ENCODE measurements at places on chromosomes 1 and 21.
A peak's percentile ranks its signal among the peaks of the same experiment; 100 is the strongest.

DNA sequence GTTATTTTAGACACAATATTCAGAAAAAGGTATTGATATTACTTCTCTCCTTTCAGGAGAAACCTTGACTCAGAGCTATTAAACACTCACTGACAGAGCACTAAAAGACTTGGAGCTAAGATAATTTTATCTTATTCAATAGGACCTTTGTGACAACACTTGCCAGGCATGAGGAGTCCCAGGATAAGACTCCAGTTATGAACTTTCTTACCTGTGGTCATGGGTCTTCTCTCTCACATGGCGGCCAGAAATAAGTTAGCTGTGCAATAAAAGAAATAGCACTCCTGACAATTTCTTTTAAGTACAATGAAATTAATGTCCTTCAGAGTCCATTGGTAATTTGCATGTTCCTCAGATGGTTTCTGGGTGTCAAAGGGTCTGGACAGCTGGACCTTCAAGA is 382.1 kb downstream of the BRINP3 start:
- DNase-seq = no peak

DNA sequence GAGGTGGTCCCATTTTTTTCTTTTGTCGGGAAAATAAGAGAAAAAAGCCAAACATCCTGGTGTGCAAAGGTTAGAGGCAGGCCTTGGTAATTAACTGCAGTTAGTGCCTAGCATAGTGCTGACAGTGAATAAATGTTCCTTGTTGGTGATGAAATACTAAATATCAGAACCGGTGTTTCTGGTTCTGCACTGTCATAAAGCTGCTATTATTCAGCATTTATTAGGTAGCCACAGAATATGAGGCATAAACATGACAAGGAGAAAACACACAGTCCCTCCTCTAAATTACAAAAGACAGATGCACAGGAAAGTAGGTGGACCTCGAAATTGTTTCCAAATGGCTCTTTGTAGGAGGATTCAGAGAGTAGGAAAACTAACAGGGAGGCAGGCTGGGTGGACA is 122.0 kb upstream of the ADGRL2 start:
- no peak for DNase-seq

DNA sequence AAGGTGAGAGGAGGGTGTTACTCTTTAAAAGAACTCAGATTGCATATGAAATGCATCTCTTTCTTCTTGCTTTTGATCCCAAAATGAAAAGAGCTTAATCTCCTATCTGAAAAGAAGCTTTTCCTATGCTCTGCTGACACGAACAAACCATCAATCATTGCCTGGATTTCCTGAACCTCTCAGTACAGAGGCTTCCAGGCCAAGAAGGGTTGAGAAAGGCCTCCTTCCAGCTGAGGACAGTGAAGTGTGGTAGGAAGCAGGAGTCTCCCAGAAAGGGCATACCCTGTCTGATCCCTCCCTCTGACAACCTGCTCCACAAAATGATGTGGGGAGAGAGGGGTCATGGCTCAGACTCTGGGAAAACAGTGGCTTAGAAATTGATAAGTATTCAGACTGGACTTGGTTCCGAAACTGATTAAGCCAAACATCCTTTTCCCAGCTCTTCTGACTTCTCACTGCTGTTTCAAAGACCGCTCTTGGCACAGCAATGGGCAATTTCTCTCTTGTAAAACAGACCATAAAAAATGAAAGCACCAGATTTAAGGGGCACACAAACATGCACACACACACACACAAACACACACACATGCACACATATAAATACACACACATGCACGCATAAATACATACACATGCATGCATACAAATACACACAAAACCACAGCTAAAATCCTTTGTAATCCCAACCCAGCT is 310.3 kb downstream of the SIPA1L2 start:
- no peak for DNase-seq

GRCh38 chr1:230972855-230973271 is 5.8 kb downstream of the TTC13 start:
- DNase-seq = no peak

DNA sequence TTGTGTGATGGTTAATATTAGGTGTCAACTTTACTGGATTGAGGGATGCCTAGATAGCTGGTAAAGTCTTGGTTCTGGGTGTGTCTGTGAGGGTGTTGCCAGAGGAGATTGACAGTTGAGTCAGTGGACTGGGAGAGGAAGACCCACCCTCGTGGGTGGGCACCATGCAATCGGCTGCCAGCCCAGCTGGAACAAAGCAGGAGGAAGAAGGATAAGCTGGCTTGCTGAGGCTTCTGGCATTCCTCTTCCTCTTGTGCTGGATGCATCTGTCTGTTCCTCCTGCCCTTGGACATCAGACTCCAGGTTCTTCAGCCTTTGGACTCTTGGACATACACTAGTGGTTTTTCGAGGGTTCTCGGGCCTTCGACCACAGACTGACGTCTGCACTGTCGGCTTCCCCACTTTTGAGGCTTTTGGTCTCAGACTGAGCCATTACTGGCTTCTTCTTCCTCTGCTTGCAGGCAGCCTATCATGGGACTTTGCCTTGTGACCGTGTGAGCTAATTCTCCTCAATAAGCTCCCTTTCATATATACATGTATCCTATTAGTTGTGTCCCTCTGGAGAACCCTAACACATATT is 184.3 kb upstream of the LMO4 start:
- DNase-seq = no peak

GRCh38 chr1:156347331-156347730 is 9.0 kb downstream of the TSACC start:
- DNase-seq = peak; percentile 75

GRCh38 chr1:168374566-168374965 is 93.9 kb downstream of the TBX19 start:
- DNase-seq = no peak

DNA sequence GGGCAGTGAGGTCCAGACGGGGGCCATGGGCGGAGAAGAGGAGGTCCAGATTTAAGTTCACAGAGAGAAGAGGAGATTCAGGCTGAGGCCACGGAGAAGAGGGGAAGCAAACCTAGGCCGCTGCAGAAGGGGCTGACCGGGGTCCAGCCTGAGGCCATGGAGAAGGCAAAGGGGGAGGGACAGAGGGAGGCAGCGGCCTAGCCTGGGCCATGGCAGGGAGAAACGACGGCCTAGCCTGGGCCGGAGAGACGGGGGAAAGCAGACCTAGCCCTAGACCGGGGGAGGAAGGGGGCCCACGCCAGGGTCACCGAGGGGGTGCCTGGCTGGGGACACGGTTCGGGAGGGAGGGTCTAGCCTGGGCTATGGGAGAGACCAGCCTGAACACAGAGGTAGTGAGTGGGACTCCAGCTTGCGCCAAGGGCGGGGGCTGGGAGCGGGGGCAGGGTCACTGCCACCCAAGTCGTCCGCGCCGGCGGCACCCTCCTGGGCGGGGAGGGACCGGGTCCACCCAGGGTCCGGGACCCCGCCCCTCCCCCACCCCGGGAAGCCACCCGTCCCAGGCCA is 459 bp downstream of the CAPZB start:
- DNase-seq = no peak

DNA sequence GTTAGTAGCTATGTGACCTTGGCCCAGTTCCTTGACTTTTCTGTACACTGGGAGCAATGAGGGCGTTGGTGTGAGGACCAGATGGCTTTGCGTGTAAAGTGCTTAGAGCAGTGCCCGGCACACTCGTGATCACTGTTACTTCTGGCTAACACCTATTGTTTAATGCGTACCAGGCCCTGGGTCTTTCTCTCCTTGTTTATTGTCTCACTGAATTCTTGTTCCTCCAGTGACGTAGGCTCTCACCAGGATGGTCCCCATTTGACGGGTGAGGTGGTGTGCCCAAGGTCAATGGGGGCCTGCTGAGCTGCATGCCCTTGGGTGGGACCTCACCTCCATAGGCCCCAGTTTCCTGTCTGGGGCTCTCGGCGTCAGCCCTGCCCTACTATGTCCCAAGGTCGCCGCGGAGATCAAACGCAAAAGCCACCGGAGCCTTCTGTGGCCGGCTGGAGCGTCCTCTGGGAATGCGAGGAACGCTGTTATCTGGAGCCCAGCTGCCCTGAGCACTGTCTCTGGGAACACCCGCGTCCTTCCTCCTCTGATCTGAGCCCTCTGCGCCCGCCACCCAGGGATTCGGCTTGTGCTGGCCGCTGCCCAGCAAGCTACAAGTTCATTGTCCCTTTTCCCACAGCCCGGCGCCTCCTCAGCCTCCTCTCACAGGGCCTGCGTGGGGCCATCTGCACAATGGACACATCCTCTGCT is 28.9 kb downstream of the ALPL start:
- no peak for DNase-seq

DNA sequence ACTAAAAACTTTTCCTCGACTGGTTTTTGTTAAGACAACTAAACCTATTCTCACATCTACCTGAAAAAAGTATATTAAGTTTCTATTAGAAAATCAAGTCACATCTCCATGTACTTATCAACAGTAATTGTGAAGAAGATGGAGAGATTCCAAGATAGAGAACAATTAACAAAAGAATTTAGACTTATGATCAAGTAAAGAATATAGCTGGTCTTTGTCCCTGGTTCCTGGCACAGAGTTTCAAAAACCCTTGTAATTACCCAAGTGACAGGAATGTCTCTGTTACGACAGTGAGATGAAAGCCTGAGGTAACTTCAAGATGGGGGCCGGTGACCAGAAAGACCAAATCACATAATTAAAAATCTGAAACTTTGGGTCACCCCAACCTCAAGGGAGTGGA is 91.6 kb downstream of the ASH1L start:
- no peak for DNase-seq

DNA sequence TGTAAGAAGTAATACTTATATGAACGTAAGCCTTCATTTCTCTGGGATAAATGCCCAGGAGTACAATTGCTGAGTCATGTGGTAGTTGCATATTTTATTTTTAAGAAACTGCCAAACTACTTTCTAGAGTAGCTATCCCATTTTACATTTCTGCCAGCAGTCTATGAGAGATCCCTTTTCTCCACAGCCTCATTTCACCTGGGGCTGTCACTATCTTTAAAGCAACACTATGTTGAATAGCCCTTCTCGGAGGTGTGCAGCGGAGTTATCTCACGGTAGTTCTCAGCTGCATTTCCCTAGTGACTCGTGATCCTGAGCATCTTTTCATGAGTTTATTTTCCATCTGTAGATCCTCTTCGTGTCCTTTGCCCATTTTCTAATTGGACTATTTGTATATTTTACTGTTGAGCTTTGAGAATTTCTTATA is 93.4 kb downstream of the ADARB1 start:
- peak; percentile 41 for DNase-seq

GRCh38 chr1:5705751-5706150 is 286.5 kb downstream of the NPHP4 start:
- DNase-seq = no peak

DNA sequence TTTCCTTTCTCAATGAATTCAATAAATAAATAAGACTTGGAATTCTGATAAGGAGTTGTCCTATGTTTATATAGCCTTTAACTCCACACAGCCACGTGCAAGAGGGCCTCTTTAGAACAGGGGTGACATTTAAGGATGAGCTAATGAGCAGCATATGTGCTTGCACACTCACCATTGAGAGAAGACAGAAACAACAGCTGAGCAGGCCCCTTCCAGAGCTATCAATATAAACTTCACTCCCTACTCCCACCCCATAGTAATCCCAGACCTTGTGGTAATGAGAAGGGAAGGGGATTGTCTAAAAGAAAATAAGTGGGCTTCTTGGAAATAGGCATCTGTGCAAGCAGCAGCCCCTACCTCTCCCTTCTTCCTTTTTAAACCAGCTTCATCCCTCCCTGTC is 176.0 kb downstream of the SEC16B start:
- DNase-seq = no peak

DNA sequence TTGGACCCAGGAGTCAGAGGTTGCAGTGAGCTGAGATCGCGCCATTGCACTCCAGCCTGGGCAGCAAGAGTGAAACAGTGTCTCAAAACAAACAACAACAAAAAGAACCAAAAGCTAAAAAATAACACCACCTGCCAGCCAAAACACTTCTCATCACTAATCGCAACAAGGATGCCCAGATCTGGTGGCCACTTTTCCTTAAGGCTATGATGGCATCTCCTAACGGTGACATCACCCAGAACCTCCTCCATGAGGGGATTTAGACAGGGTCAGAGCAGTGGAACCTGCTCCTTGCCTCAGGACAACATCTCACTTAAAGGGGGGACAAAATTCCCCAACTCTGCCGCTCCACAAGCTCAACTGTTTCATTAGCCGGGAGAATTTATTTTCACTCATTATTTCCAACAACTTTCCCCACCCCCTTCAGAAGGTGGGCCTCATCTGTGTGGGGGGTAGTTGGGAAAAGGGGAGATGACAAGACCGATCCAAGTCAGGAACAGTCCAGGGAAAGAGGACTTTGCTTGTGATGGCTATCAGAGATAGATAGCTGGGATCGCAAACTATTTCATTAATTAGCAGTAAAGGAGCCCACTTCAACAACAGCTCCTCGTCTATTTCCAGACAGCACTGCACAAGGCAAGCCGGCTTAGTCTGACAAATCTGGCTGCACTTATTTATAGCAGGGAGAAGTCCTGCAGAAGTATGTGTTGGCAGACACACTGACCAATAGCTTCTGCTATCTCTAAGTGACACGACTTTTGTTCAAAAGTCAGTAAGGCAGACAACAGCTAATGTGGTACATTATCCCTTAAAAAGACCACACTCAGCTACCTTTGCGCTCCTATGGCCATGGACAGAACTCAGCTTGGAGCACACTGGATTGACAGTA is 2.6 kb downstream of the PABPC4 start:
- no peak for DNase-seq

DNA sequence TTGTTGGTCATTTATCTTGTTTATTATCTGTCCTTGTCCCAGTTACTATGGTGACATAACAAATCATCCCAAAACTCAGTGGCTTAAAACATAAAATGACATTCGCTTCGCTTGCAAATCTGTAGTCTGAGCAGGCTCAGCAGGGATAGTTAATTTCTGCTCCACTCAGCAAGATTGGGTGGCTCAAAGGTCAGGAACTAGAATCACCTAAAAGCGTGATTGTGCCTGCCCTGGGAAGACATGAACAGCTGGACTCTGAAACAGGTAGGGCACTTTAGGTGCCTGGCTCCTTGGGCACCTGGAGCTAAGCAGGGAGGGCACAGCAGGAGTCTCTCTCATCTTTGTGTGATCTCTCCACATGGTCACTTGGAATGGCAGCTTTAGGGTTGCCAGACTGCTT is 14.7 kb upstream of the TRAF3IP3 start:
- DNase-seq = no peak

- no peak for DNase-seq
These were observed 22.9 kb downstream of the RRP1 start for GRCh38 chr21:43812139-43812821.

- DNase-seq = peak; percentile 67
These were observed 182.3 kb downstream of the KCTD3 start for GRCh38 chr1:215749414-215749813.

GRCh38 chr1:50139339-50140181 is 30.8 kb downstream of the ELAVL4 start:
- DNase-seq = no peak

GRCh38 chr21:43609501-43610340 is 49.6 kb downstream of the HSF2BP start:
- peak; percentile 69 for DNase-seq
